AG08395 (cell line): ENCODE measurements at places on chromosomes 5 and 9.

GRCh38 chr5:1189269-1189668 lies 12.1 kb upstream of the SLC6A19 start:
- no peak for DNase-seq

DNA sequence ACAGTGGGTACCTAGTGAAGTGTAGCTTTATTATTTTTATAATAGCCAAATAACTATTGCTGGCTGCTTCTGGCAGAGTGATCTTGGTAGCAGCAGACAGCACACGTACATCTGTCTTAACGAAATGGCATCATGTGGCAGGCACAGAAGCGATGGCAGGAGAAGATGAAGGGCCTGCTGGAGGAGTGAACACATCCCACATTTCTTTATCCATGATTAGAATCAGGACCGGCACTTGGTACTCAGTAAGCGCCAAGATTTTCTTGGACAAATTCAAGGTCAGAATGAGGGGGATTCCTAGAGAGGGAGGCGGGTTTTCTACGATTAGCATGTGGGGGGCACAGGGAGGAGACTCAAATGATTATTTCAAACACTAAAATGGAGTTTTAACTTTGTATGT lies 23.0 kb upstream of the ZNF366 start:
- DNase-seq: no peak

DNA sequence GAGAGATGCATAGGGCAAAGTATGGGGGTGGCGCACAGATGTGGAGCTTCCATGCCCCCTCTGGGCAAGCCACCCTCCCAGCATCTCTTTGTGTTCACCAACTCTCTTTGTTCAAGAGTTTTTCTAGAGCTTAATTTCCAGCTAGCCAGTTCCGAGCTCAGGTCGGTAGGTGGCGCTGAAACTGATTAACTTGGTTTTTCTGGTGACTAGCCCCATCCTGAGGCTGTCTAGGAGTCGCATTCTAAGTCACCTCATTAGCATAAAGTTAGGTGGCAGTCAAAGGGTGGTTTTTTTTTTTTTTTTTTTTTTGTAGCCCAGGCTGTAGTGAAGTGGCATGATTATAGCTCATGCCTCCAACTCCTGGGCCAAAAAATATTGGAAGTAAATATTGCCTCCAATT lies 476.4 kb downstream of the KDM4C start:
- DNase-seq: no peak

DNA sequence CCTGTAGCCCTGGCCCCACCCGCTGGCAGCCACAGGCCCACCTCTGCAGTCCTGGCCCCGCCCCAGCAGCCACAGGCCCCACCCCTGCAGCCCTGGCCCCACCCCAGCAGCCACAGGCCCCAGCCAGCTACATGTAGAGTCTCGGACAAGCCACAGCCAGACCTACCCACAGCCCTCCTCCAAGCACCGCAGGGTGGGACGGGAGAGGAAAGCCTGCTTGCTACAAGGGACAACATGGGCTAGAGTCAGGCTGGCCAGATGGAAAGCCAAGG lies 49.5 kb upstream of the SARDH start:
- DNase-seq: peak; percentile 44

- DNase-seq: no peak
Measured at GRCh38 chr5:1282131-1282992, 12.5 kb downstream of the TERT start.

DNA sequence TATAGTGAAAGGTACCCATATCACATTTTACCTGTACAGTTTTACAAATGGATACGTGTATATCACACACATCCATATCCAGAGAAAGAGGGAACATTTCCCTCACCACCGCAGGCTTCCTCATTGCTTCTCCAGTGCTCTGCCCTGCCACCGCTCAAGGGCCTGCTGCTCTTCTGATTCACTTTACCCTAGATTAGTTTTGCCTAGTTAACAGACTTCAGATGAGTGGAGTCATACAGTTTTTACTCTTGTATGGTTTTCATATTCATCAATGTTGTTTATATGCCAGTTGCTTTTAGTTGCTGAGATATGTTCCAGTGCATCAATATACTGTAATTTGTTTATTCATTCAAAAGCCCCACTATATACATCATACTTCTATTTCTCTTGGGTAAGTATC lies 53.9 kb upstream of the POMT1 start:
- DNase-seq: no peak

- DNase-seq: peak; percentile 69
Measured at GRCh38 chr9:129198319-129199043, 20.4 kb upstream of the IER5L start.

DNA sequence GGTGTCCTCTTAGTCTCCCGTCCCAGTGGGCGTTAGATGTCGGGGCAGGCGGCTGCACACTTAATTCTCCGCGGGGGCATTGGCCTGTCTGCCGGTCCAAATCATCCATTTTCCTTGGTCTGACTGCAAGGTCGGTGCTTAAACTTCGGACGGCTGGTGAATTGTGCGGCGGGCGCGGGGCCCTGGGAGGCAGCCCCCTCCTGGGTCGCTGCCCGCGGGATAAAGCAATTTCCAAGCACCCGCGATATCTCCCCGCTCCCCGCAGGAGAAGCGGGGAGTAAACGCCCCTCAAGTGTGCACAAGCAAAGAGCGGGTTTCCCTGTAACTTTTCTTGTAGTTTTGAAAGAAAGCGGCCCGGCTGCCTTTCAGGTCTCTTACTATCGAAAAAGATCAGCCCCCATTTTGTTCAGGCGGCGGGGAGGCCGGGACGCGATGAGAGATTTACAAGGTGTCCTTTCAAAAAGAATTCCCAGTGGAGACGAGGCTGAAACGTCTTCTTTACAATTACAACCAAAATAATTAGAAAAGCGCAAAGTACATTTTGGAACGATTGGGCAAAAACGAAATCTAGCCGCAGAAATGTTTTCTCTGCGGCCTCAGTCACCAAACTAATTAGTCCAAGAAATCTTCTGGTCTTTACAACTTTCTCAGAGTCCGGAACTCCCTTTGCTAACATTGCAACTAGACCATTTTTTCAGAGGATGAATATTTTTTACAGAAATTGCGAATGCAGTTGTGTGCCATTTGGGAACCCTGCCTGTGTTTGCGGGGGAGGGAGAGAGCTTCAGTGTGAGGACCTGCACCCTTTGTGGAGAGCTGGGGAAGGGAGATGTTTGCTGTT lies 1.8 kb downstream of the IRX1 start:
- no peak for DNase-seq

DNA sequence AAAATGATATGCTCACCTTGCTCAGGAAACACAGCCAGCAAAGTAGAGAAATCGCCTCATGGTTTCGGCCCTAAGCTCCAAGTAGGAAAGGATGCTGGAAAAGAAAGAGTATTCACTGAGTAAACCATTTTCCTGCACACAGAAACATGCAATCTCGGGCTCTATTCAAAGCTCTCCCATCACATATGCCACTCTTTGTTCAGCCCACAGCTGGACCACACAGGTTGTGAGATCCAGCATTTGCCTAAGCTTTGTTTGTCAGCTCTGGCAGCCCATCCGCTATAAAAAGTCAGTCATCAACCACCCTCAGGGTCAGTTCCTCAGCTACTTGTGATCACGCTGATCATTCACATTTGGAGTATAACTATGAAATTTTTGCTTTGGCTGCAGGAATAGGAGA lies 96.5 kb upstream of the SMARCA2 start:
- no peak for DNase-seq

GRCh38 chr5:115087951-115088350 lies 81.8 kb downstream of the TRIM36 start:
- DNase-seq: no peak

GRCh38 chr5:134550271-134551214 lies 25.1 kb downstream of the JADE2 start:
- no peak for DNase-seq

GRCh38 chr5:6719896-6720560 lies 6.8 kb downstream of the TENT4A start:
- DNase-seq: no peak

- DNase-seq: no peak
Measured at GRCh38 chr9:129175515-129175824, 2.6 kb downstream of the IER5L start.

DNA sequence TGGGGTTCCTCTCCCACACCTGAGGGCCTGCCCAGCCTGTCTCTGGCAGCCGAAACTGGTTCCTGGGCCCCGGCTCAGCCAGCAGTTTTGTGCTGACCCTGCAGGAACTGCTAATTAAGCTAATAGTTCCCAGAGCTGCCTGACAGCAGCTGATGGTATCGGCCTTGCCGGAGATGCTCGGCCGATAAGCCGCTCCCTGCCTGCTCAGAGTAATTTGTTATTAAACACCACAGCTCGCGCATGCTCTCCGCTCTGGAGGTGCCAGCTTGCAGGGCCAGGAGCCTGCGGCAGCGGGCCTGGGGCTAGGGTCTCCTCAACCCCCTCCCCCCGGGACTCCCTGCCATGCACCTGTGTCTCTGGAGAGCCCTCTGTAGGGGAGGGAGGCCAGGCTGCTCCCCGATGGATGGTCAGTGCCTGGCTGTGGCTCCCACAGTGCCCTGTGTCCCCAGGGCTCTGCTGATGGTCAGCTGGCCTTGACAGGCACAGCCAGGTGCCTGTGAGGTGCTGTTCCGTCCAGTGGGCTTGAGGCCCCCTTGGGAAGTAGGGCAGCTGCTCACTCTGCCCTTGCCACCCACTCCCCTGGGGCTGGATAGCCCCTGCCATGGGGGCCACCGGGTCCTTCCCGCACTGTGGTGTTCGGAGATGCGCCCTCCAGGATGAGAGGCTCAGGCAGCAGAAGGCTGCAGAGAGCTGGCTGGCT lies 41.7 kb downstream of the RXRA start:
- DNase-seq: no peak

DNA sequence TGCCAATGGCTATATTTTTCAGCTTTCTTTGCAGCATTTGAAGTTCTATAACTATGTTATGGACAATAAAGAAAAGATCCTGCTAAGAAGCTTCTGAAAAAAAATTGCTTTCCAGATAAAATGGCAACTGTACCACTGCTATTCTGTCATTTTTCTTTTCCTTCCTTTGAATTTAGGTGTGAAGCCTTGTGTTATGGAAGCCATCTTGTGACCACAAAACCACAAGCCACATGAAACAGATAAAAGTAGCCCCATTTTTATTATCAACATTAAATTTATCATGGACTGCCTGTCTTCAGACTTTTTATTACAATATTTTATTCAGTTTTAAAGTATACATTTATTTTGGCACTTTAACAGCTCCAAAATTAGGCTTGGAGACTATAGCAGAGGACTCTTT lies 289.9 kb upstream of the ACTBL2 start:
- DNase-seq: no peak

DNA sequence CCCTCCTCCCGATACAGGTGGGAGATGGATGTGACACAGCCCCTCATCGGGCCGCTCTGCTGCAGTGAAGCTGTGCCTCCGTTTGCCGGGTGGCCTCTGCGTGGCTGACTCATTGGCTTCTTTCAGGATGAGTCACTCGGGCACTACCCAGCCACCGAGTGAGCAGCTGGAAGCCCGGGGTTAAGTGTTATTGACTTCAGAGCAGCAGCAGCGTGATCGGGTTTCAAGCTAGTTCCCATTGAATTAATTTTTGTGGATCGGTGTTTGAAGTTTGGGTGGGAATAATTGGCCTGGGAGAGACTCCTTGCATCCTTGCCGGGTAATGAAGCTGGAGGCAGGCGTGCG lies 266.4 kb upstream of the IRX4 start:
- no peak for DNase-seq

DNA sequence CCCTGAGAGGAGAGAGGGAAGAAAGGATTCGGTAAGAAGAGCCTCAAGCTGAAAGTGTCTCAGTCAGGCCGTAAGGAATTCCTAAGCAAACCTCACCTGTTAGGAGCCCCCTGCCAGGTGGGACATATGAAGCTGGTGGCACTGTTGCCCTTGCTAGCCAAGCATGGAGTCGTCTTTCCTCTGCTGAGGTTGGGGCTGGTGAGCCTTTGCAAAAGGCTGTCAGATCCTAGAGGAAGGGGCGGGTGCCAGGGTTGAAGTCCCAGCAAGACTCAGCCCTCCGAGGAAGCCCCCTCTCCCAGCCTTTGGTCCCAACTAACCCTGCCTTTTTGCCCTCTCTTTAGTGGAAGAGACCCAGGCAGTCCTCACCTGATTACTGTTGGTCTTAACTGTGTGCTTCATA lies 5.5 kb upstream of the SMIM32 start:
- DNase-seq: no peak

GRCh38 chr9:38662763-38663593 lies 42.6 kb upstream of the ANKRD18A start:
- no peak for DNase-seq

GRCh38 chr5:96709152-96709821 lies 47.1 kb downstream of the CAST start:
- DNase-seq: peak; percentile 71

DNA sequence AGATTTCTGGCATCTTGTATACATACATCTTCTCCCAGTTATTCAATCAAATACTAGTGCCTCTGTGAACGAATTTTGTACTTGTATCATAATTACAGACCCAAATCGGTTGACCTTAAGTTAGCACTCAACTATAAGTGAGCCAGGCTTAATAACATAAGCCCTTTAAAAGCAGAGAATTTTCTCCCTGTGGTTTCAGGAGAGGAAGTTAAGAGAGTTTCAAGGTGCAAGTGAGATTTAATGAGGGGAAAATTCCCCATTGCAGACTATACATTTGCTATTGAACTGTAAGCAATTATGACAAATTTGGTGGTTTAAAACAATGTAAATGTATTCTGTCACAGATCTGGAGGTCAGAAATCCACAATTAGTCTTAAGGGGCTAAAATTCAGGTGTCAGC lies 261.9 kb upstream of the NREP start:
- no peak for DNase-seq

- DNase-seq: no peak
Measured at GRCh38 chr5:82821846-82822633, 255.2 kb downstream of the TMEM167A start.

- no peak for DNase-seq
Measured at GRCh38 chr9:8799615-8800014, 1000.0 kb upstream of the DMAC1 start.

- DNase-seq: no peak
Measured at GRCh38 chr5:180910735-180911134, 11.8 kb downstream of the BTNL8 start.

- no peak for DNase-seq
Measured at GRCh38 chr9:34049630-34050384, 1.1 kb upstream of the UBAP2 start.

GRCh38 chr5:316210-317085 lies 5.1 kb upstream of the AHRR start:
- DNase-seq: no peak

- no peak for DNase-seq
Measured at GRCh38 chr5:139017624-139018023, 142.5 kb upstream of the LRRTM2 start.

- no peak for DNase-seq
Measured at GRCh38 chr5:111347021-111347420, 122.8 kb downstream of the CAMK4 start.

DNA sequence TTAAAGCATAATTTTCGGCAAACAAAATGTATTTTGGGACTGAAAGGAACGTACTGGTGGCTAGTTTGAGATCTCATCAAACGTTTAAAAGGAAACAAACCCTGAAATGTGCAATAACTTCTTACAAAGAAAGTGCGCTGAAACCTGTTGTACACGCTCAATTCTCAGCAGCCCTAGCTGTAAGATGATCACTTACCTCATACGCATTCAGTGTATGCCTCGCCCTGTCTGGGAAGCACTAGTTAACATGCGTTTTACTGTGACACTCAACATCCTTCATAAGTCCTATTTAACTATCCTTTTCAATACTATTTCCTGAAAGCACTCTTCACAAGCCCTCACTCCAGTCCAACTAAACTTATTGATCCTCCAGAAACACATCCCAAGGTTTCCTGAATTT lies 485.0 kb upstream of the EDIL3 start:
- DNase-seq: no peak

GRCh38 chr5:151195622-151196021 lies 28.3 kb downstream of the CCDC69 start:
- peak; percentile 31 for DNase-seq

- no peak for DNase-seq
Measured at GRCh38 chr9:85055506-85056202, 386.1 kb downstream of the NTRK2 start.
